ENCODE measurements at places on chromosomes 3 and 15.

DNA sequence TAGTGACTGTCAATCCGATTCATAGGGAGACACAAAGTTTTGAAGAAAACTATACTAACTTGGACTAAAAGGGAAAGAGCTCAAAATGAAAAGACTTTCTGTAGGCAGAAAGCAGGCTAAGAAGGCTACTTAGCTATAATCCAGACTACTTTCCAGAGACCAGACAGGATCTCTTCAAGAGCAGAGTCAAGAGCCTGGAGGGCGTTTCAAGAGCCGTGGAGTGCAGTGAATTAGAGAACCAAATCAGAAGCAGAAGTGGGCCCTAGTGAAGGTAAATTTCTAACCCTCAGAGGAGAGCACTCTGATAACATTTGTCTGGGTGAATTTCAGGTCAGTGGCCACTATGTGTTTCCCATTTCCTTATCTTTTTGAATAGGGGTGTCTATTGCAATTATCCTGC is 76.4 kb downstream of the CGGBP1 start:
- no peak for DNase-seq

GRCh38 chr3:193124861-193125260 is 116.2 kb upstream of the PLAAT1 start:
- no peak for DNase-seq

GRCh38 chr3:159819676-159820075 is 169.0 kb upstream of the IL12A start:
- no peak for DNase-seq

GRCh38 chr15:57198131-57198530 is 178.2 kb upstream of the CGNL1 start:
- no peak for DNase-seq

Measured in stimulated activated CD8-positive, alpha-beta memory T cell treated with anti-CD3 and anti-CD28 coated beads, Interleukin-15, amount 100 ng/mL, for 4 hours (primary cell).